ENCODE measurements at places on chromosomes 2 and 18.

DNA sequence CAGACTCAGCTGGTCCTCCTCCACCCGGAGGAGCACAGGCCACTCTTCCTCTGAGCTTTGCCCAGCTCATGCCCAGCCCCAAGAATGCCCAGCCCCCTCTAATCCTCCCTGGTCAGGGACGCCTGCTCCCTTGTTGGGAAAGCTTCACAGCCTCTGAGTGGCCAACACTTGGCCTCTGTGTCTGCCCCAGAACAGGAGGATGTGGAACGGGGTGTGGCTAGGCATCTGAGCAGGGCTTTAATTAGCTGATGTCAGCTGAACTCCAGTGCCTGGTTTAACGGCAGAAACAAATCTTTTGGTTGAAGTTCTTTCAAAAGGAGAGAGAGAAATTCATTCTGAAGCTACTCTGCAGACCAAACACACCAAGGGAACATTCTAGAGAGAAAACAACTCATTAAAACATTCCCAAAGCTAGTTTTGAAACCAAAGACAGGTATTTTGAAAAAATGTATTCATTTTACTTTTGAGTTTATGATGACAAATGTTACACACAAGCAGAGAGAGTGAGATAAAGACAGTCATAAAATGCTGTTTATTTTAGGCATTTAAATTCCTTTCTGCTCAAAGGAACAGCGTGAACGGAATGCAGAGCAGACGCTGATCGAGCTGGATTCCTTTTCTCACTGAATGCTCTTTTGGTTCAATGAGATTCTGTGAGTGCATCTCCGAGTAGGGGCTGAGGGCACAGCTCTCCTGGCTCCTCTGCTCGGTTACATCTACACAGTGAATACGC lies 63.8 kb downstream of the RTP5 start:
- peak; percentile 26 for DNase-seq

DNA sequence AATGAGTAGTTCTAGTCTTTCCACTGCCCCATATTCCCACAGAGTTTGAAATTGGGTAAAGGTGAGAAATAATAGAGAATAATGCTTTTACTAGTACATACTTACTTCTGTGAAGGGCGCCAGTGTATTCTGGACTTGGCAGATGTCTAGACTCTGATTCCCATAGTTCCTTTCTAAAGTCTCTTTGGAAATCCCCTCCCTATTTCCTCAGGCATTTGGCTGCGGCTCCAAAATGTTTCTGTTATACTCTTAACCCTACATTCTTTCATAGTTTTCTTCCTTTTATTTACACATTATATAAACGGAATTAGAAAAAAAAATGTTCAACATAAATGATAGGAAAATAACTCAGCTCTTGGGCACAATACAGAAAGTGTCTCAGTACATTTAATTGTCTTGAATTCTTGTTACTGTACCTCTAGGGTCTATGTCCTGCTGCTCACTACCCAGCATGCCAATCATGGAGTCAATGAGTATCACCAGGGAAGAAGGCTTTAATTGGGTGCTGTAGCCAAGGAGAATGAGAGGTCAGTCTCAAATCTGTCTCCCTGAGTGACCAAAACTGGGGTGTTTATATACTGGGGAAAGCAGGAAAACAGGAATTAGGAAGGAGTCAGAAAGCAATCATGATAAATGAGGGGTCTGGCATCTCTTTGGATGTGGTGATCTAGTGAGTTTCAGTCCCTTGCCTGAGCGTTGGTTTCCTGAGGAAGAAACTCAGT lies 147.8 kb upstream of the MMADHC start:
- DNase-seq: no peak

GRCh38 chr2:142961202-142961601 lies 83.7 kb downstream of the KYNU start:
- no peak for DNase-seq

DNA sequence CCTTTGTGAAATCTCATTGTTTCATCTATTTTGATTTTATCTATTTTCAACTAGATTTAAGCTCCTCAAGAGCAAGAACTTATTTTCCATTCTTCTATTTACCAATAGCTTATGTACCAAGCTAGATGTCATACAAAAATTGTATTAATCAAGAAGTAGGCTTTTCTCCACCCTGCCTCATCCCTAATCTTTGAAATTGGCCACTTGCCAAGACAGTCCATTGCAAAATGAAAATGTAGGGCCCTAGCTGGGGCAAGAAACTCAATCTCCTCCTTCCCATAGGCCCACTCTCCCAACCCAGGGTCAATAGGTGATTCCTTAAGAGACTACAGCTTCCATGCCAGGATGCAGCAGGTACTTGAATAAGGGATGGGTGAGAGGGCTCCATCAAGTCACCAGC lies 39.3 kb upstream of the STPG4 start:
- DNase-seq: no peak

DNA sequence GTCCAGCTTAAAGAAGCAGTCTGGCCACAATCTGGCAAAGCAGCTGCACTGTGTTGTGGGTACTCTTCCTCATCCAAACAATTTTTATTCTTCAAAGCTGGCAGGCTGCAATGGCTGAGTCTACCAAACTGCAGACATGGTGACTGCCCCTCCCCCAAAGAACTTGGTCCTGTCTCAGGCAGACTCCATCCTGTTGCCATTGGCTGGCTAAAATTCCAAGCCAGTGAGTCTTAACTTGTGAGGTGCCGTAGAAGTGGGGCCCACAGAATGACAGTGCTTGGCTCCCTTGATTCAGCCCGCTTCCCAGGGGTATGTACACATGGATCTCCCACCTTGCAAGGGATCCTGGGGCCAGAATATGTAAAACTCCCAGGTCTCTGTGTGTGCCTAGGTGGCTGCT lies 14.5 kb upstream of the NXPH2 start:
- DNase-seq: no peak

Measured in C1 segment of cervical spinal cord (tissue), 14 donors.